Activated CD4-positive, alpha-beta T cell treated with anti-CD3 and anti-CD28 coated beads, Interleukin-2, amount 50 U/mL, for 1 hour (primary cell): ENCODE measurements at places on chromosomes 6 and 20.

DNA sequence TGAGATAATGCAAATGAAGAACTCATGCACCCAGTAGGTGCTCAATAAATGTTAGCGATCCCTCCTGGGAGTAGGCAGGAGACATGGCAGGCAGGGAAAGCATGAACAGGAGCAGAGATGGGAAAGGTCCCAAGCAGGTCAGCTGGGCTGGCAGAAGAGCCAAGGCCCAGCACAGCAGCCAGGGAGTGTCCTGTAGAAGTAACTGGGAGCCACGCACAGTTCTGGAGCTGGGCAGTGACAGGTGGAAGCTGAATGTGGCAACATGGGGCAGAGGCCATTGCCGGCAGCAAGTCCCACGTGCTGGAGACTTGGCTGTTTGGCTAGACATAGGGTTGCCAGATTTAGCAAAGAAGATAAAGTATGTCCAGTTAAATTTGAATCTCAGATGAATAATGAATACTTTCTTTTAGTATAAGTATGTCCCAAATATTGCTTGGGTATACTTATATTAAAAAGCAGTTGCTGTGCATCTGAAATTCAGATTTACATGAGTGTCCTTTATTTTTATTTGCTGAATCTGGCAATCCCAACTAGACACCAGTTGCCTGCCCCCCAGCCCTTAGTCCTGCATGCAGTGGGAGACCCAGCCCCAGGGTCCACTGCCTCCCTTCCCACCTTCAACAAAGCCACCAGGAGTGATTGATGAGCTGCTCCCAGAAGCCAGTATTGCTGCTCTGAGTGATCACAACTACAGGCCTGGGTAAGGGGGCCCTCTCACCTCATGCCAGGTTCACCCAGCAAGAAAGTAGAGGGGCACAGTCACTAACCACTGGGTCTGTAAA lies 3.7 kb upstream of the LPIN3 start:
- DNase-seq = no peak

GRCh38 chr20:4815628-4816027 lies 93.9 kb downstream of the PRND start:
- no peak for DNase-seq

- no peak for DNase-seq
Observed at GRCh38 chr20:41009946-41010345, 18.7 kb upstream of the TOP1 start.

- no peak for DNase-seq
Observed at GRCh38 chr6:167130712-167131684, 8.1 kb downstream of the CCR6 start.

GRCh38 chr6:15922510-15923250 lies 206.2 kb upstream of the MYLIP start:
- DNase-seq = no peak

- DNase-seq = no peak
Observed at GRCh38 chr20:4763261-4763660, 41.6 kb downstream of the PRND start.

DNA sequence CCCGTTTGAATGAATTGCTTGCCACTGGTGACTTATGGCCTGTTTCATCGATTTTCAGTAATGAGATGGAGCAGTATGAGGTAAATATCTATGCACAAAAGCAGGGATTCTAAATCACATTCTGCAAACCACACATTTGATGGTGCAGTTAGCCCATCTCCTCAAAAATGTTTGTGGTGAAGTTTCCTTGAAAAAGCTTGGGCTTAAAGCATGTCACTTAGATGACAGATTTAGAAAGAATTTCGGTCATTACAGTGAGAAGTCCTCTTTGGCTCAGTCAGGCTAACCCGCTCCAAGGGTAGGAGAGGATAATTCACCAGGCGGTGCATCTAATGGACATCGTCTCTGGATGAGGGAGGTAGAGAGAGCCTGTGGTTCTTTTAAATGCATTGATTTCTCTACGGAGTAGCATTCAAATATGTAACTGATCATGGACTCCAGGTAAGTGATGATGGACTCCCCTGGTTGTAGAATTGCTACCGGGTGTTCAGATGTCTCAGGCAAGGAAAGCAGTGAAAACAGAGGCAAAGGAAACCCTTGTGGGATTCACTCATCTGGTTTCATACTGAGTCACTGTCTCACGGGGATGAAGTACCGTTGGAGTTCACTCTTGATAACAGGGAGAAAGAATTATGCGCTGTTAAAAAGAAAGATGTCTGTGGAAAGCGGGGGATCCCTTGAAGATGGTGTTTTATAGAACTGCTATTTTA lies 65.3 kb downstream of the AIG1 start:
- no peak for DNase-seq

DNA sequence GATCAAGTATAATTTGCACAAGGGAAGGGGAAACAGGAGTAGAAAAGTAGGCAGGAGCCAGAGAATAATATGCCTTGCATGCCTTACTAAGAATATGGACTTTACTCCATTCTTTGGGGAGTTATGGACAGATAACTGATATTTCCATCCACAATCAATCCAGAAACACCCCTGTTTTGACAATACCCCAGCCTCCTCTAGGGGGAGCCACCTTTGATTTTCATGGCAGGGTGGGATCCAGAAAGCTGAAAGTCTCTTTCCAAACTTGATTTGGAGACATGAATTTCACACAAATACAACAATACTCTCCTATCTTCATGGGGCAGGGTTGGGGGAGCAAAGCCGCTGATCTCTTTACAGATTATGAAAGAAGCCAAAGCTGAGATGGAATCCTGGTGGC lies 404.1 kb downstream of the FOXA2 start:
- DNase-seq = no peak

DNA sequence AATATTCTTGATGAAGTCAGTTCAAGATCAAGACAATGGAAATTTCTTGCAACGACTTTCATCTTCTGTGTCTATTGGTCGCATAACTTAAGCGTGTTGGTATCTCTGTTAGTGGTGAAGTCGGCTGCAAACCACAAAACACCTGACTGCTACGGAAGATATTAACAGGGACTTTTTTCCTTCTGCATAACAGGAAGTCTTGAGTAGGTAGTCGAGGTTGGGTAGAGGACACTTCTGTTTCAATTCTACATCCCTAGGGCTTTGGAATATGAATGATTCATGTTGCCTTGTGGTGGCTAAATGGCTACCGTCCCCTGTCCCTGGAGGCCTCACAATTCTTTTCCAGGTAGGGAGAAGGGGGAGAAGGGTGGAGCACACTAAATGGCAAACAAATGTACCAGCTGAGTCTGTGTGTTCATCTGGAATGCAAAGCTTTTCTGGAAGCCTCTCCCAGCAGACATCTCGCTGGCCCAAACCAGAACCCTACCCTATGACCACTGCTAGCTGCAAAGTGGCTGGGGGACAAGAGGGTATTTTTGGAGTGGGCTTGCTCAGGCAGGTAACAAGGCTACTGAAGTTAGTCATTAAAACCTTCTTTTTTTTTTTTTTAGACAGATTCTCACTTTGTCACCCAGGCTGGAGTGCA lies 34.6 kb upstream of the NKX2-2 start:
- DNase-seq = peak; percentile 27

DNA sequence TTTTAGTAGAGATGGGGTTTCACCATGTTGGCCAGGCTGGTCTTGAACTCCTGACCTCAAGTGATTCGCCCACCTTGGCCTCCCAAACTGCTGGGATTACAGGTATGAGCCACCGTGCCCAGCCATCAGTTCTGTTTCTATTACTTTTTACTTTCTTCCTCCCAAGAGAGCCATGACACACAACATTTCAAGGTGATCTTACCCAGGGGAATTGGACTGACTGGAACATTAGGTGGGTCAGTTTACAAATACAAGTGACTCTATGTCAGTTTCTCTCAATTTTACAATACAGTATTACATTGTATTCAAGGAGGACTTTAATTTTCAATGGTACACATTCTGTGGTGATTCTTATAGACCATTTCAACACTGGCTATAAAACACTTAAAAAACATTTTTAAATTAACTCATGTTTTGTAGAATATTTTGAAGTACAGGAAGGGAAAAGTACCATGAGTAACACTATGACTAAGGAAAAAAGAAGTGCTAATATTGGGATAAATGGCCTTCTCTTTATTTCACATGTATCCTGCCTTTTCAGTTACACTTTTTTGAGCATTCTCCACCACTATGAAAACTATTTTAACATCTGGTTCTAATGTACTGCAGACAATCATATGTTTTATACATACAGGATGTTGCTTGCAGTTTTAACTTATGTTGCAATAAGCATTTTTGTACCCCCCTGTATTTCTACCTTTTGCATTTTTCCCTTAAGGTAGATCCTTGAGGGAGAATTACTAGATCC lies 8.4 kb downstream of the TPBG start:
- no peak for DNase-seq

DNA sequence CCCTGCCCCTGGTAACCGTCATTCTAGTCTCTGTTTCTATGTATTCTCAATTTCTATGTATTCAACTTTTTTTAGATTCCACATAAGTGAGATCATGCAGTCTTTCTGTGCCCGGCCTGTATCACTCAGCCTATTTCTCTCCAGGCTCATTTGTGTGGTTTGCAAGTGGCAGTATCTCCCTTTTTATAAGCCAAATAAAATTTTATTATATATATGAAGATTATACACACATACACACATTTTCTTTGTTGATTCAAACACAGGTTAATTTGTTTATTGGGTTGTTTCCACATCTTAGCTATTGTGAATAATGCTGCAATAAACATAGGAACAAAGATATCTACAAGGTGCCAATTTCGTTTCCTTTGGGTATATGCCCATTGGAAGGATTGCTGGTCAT lies 571.7 kb downstream of the DHX35 start:
- no peak for DNase-seq

DNA sequence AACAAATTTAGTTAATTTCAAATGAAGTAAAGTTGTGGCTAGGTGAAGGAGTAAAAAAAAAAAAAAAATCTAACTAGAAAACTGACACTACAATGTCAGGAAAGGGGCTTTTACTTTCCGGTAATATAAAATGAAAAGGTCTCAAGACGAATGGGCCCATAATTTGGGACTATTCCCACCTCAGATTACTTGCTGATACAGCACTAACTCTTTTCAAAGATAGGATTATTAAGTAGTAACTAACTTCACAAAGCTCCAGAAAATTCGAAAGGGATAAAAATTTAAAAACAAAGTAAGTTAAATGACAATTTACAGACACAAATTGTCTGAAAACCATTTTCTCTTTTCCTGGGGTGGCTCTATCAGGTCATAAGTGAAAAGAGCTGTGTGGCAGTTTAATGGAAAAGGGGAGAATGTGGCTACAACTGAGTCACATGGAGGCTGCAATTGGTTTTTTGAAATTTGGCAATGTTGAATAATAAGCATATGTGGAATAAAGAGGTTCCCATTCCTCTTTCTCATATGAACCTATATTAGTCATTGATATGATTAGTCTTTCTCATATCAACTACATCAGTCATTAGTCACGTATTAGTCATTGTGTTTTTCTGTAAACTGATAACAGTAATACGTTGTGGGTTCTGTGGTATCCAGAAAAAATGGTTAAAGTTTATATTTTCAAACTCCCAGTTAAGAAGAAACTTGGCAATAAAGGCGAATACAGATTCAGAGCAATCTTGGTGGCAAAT lies 78.0 kb downstream of the RWDD2A start:
- DNase-seq = no peak

- DNase-seq = no peak
Observed at GRCh38 chr20:19815553-19815991, 57.5 kb downstream of the RIN2 start.

- DNase-seq = peak; percentile 25
Observed at GRCh38 chr6:163415620-163416556, 1.4 kb downstream of the QKI start.
